BE2C (cell line): ENCODE measurements at places on chromosomes 3 and 15.

- DNase-seq = peak; percentile 24
Measured at GRCh38 chr15:81106560-81106959, 27.5 kb upstream of the CFAP161 start.

DNA sequence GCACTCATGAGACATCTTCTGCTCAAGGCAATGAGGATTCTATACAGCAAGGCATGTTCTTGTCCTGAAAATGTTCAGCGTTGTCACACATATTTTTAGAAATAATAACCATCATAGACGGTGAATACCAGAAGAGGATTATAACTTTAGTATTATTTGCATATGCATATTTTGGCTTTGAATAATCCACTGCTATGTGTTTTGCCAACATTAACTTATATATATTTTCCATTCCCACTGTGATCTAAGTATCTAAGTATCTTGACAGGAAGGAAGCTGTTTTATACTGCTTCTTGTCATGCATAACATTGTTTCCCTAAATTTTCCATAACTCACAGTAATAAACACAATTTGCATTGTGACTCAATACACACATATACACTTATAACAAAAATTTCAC, 509.5 kb downstream of the TBL1XR1 start:
- DNase-seq = no peak

GRCh38 chr3:72855001-72855400, 6.8 kb upstream of the SHQ1 start:
- no peak for DNase-seq

- DNase-seq = no peak
Measured at GRCh38 chr3:161177991-161178390, 43.1 kb upstream of the NMD3 start.

DNA sequence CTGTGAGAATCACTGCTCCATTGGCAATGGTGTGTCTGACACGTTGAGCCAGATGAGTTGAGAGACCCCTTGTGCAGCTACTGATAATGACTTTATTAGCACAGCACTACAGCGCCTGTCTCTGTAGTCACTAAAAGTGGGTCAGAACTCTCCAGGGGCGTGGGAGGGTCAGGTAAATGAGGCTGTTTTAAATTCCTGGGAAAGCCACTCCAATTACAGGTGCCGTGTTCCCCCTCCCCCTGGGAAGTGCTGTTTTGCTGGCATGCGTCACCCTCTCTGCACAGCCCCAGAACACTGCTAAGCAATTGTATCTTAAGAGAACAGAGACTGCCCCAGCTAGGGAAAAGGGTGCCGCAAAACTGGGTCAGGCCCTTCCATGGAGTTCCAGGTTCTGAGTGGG, 21.5 kb upstream of the CPNE9 start:
- no peak for DNase-seq

GRCh38 chr3:108428586-108428985, 81.8 kb downstream of the MYH15 start:
- no peak for DNase-seq
